ENCODE measurements at places on chromosomes 11 and 22.

DNA sequence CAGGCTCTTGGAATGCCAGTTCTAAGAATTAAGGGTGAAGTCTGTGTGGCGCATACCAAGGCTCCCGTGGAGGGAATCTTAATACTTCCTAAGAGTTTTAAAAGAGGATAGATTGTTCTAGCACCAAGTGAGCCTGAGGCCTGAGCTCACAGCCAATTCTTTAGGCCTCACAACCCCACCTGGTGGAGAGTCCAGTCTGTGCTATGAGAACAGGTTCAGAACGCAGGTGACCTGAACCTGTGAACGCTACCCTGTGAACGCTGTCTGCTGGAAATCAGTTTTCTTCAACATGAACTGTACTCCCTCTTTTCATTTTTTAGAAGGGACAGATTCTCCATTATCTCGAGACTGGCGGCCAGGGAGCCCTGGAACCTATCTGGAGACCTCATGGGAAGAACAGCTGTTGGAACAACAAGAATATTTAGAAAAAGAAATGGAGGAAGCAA, 43.2 kb upstream of the DLAT start:
- peak; percentile 21 for DNase-seq

DNA sequence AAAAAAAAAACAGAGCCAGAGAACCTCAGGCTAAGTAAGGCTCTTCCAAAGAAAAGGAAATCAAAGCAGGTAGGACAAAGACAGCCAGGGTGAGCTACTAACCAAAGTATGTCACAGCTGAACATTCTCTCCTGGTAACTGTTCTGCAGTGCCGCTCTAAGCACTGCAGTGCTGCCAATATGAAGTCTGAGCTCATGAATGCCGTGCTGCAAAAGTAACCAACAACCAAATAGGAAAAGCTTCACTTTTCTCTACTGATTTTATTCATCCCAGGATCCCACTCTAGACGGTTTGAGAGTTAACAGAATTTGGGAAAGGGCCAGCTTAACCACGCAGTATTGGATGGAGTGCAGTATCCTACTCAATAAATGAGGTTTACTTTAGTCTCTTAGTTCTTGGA, 3.5 kb downstream of the SIK3 start:
- no peak for DNase-seq

- no peak for DNase-seq
These were observed 4.8 kb upstream of the PAX6 start for GRCh38 chr11:31815711-31816467.

- DNase-seq = no peak
These were observed 90.4 kb upstream of the PDGFD start for GRCh38 chr11:104254347-104254746.

DNA sequence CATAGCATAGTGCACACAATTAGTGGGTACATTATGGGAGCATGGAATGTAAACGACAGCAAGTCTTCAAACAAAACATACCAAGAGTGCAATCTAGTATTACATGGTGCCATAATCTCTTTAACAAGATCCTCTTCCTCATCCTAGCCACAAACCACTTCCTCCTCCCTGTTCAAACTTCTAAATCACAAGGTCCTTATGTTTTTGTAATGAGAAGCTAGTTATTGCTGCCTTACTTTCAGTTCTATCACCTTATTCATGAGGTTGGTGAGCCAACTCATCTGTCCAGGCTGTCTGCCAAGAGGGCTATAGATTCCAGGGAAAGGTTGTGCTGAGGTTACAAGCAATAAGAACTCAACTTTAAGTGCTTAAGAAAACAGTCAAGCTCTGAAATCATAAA, 195.4 kb upstream of the ARHGAP20 start:
- DNase-seq = no peak

GRCh38 chr11:46391578-46392420, at the start of gene CHRM4:
CHRM4 (minus strand) TSS chr11:46391776; CDS start chr11:46386557, 5,219 bp downstream.
- DNase-seq = no peak

DNA sequence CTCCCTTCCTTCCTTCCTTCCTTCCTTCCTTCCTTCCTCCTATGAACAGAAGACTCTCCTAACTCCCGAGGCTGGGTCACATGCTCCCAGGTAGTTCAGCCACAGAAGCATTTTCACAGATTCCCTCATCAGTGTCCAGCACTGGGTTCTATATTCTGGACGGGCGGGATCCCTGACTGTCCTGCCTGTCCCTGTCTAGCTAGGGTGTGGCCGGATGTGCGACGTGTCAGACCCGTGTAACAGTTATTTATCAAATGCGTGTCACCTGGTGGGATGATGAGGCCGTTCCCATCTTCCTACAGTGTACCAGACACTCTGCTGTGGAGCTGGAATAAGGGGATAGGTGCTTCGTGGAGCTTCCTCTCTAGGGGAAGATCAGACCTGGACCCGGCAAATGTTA, 901.0 kb downstream of the BRD1 start:
- no peak for DNase-seq

- no peak for DNase-seq
These were observed 7.8 kb downstream of the MYEOV start for GRCh38 chr11:69301455-69302401.

GRCh38 chr22:50621948-50622722, 5.8 kb downstream of the ARSA start:
- no peak for DNase-seq

DNA sequence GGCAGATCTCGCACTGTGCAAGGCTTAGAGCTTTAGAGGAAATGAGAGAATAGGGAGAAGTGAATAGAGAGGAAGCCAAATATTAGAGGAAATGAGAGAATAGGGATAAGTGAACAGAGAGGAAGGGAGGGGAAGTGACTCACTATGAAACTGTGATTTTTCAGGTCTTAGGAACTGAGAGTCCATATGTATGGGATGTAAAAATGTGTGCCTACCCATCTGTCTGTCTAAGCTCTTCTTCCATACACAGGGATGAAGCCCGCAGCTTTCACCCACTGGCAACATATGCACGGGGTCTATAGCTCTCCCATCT, 6.4 kb upstream of the CCDC86 start:
- no peak for DNase-seq

GRCh38 chr11:17719028-17719937, at the start of gene MYOD1:
MYOD1 (plus strand) TSS chr11:17719571; CDS start chr11:17719783, 212 bp downstream.
- no peak for DNase-seq

DNA sequence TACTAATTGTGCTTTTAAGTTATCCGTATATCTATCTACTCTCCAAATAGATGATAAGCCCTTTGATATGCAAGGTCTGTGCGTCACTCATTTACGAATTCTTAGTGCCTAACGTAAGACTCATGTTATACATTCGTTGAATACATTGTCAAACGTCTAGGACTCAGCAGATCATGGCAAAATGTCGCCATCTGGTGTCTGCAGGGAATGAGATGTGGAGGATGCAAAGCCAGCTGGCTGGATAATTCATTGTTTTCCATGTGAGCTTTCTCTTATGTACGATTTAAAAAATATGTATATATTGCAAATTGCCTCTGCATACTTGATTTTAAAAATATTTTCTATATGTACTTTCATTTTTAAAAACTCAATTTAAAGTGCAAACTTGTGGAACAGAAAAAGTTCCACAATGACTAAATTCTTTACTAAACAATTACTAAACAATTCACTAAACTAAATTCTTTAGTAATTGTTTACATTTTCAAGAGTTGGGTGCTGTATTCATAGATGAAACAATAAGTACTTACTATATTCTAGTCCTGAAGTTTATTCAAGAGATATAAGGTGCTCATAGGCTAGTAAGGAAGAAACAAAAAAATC, 33.8 kb downstream of the ZNF202 start:
- peak; percentile 31 for DNase-seq

GRCh38 chr11:121134741-121135312, 33.8 kb downstream of the TECTA start:
- no peak for DNase-seq

DNA sequence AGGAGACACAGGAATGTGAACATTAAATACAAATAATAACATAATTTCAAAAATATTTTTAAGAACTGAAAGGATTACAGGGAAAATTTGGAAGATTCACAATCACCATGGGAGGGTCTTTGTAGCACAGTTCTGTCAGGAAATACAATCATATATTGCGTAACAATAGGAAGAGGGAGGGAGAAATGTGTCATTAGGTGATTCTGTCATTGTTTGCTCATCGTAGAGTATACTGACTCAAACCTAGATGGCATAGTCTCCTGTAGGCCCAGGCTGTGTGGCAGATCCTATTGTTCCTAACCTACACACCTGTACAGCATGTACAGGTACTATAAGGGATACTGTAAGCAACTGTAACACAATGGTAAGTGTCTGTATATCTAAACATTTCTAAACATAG, 330.4 kb downstream of the BRD1 start:
- no peak for DNase-seq

DNA sequence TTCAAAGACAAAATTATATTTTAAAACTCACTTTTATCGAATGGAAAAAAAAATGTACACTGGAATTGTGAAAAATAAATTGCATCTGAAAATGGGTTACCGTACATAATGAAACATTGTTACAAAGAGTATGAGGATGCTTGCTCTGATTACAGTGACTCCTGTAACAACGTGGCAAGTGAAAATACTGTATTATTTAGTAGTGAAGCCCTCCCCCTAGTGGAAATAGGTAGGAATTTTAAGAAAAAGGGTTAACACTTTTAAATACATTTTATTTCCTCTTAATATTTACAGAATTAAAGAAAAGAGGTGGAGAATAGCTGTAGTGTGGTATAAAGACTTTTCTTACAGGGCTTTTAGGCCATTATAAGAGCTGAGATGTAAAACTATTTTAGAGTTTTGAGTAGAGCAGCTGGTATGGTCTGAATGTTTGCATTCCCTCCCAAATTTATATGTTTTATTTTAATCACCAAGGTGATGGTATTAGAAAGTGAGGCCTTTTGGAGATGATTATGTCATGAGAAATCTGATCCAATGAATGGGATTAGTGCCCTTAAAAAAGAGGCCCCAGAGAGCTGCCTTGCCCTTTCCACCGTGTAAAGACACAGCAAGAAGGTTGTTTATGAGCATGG, 25.2 kb downstream of the FAM76B start:
- no peak for DNase-seq

DNA sequence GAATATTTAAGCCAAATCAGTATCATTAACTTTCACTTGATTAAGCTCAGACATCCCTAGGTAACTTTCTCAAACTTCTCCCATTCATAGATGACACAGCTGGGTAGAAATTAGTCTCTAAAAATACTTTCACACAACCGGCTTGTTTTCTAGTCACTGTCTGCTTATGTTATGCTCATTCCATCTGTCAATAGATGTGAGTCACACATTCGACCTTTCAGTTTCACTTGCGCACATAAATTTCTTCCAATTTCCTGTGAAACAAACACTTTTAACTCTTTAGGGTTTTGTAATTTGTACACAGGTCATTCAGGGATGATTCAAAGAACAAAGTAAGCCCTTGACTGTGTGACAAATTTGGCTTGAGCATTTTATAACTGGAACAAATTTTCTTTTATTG, 723.0 kb downstream of the KCNA4 start:
- no peak for DNase-seq

DNA sequence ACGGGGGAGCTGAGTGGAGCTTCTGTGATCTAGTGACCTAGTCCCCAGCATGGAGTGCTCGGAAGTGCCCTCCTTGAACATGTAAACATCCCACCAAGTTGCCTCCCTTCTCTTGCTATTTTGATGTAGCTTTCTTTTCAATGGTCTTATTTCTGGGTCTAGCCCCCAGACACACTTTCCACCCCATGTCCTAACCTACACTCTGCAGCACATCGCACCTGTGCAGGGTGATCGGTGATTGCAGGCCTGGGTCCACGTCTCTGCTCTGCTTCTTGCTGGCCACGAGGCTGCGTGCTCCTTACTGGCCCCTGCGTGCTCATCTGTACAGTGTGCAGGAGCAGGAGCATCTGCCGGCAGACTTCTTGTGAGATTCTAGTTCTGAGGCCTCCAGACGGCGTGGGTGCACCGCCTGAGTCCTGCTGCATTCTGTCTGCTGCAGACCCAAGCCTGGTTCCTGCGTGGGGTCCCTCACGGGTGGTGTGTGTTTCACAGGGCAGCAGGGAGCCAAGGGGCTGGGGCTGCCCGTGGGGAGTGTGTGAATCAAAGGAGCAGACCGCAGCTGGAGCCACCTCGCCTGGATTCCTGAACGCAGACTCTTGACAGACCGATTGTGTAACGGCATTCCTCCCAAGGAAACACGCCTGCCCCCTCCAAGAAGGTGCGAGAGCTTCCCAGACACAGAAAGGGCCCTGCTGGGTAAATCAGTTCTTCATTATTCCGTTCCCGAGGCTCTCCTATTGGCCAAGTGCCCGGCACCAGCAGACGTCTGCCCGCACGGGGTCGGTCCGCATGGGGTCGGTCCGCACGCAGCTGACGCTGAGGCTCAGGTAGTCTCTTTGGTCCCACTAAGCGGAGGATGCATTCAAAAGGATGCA, 44.4 kb upstream of the MYEOV start:
- DNase-seq = no peak

DNA sequence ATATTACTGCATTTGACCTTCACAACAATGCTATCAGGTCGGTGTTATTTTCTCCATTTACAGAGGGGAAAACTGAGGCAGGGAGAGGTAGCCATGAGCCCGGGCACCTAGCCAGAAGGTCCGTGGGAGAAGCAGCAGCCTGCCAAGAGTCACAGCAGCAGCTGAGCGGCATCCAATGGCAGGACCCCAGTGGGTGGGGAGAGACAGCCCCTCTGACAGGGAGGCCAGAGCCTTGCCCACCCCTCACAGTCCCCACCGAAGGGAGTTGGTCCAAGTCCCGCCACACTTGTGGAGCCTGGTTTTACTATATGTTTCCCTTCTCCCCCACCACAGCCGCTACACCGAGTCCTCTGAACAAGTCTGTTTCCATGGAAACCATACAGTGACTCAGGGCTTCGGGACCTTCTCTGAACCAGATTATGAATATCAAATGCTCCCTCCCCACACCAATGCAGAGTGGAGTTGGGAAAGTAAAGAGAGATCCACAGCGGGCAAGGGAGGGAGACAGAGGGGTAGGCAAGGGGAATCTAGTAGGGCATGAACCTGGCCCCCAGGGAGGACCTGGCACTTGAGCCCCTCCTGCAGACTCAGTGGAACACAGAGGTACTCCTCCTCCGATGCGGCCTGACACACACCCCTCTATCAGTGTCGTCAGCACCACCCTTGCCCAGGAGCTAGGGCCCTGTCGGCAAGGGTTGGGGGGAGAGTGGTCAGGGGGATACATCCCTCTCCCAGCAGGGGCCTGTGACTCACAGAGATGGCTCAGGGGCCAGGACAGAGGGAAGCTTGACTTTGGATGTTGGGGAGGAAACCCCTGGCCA, 2.5 kb downstream of the CHST1 start:
- DNase-seq = no peak

DNA sequence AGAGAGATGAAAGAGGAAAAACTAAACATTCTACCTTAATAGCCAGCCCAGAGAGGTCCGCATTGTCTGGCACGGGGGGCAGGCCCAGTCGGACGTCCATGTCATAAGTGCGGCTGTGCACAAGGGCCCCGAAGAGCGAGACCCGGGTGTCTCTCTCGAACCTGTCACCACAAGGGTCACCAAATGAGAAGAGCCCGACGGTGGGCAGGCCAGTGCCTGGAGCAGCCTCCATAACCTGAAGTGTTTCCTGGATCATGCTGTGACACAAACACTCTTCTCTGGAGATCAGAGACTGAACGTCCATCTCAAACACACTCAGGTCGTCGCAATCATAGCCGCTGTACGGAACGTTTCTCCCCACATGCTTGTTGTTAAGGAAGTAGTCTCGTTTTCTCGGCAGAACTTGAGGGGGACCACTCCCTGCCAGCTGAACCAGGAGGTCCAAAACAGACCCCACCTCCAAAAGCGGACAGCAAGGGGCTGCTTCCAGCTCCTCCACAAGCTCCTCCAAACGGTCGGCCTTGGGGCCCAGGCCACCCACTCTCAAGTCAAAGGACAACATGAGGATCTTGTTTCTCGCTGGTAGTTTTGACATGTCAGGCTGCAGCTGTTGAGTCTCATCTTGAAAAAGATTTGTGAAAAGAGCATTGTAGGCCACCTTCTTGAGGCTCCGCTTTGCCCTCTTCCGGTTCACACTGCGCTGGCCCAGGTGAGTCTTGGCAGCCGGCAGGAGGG, 971 bp downstream of the TUBGCP6 start:
- DNase-seq = no peak
